ENCODE measurements at places on chromosomes 7 and 10.

- no peak for DNase-seq
Measured at GRCh38 chr7:101736084-101736483, 81.3 kb upstream of the CUX1 start.

DNA sequence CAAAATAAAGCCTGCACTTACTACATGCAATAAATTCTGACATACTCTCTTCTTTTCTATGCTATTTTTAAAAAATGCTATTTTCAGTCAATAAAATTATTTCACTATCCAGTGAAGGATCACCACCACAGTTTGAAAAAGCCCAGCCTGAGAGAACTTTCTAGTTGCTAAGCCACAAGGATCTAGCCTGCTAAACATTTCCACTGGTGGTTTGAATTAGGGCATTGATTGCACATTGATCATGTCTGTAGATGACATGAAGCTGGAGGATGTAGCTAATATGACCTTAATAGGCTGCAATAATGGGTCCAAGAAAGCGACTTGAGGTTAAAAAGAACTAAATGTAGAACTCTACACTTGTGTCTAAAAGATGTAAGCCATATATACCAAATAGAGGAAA is 56.0 kb upstream of the ARHGAP21 start:
- no peak for DNase-seq

- no peak for DNase-seq
Measured at GRCh38 chr10:86199041-86199440, 167.6 kb downstream of the GRID1 start.

DNA sequence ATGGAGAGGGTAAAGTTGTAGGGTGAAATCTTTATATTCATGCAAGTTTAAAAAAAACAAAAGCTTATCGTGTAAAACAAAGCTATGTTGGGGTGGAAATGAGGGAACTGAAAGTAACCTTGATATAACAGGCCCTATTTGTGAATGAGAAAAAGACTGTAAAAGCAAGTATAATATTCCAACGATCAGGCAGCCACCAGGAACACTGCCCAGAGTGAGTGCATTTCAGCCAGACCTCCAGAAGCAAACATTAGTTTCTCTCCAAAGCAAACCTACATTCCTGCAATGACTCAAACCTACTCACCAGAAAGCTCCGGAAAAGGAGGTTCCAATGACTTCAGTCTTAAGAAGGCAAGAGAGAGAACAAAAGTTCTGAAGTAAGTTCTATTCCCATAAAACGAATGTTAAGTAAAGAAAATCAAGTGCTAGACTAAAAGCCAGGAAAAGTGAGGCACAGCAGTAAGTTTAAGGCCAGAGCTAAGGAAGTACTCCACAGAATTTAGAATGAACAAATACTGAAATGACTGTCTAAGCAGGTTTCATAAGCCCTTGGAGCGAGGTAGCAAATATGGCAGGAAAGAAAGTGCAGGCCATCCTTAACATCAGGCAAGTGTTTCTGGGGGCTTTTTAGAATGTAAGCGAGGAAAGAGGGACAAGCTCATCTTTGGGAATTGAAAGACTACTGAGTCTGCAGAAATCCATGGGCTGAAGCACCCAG is 493.1 kb downstream of the XPNPEP1 start:
- peak; percentile 54 for DNase-seq

DNA sequence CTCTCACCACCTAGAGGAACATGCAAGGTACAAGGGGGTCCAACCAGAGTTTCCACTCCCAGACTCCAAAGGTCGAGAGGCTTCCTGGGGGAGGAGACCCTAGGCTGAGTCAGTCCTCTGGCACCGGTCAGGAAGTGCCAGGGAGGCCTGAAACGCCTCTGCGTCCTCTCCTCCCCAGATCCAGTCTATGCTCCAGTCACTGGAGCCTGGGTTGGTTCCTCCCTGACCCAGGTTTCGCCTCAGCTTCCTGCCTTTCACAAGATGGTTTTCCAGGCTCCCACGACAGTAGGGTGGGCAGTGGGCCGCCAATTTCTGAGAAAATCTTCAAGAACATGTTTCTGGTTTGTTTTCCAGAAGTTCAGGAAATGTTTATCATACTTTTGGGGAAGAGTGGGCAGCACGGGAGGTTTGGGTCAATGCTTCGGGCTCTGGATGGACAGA is 30.0 kb downstream of the DUSP5 start:
- DNase-seq, result peak; percentile 64

DNA sequence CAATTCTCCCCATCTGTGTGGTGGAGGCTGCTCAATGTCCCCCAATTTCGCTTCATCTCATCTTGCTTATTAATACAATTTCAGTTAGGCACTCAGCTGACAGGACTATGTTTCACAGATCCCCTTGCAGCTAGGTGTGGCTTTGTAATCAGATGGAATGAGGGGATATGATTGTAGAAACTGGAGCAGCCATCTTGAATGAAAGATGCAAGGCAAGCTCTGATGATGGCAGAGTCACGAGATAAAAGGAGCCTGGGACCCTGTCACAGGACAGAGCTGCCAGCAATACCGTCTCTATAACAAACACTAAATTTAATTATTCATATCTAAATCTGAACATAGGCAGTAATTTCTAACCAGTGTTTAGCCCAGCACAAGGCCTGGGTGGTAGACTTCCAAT is 991 bp upstream of the DLD start:
- no peak for DNase-seq

GRCh38 chr7:159095979-159096411 is 48.7 kb downstream of the VIPR2 start:
- DNase-seq, result no peak

- no peak for DNase-seq
Measured at GRCh38 chr10:77159538-77160110, 478.0 kb downstream of the KCNMA1 start.

GRCh38 chr7:143988976-143989745 is 11.0 kb upstream of the OR6B1 start:
- DNase-seq, result peak; percentile 64

DNA sequence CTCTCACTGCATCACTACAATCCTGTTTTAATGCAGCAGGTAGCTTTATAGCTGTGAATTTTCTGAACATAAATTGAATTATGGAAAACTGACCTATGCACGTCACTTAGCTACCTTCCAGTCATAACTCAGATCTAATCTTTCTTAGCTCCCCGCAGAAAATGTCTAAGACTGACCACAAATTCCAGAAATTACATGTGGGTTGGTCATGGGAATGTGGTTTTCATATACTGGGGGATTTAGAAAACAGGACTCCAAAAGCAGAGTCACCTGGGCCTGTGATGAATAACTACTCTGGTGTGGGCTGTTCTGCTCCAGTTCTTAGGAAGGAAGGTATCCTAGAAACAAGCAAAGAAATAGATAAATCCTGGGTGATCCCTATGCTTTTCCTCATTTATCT is 178.4 kb upstream of the LRRTM3 start:
- peak; percentile 92 for DNase-seq

- DNase-seq, result no peak
Measured at GRCh38 chr10:131571865-131572264, 260.3 kb upstream of the TCERG1L start.

GRCh38 chr10:100334762-100335161 is 4.7 kb upstream of the PKD2L1 start:
- no peak for DNase-seq
